ENCODE measurements at places on chromosomes 12 and 14. TPM values are rescaled to one million over a fixed set of nuclear protein-coding genes. Genes with fewer than 3 reads are reported as not detected.

DNA sequence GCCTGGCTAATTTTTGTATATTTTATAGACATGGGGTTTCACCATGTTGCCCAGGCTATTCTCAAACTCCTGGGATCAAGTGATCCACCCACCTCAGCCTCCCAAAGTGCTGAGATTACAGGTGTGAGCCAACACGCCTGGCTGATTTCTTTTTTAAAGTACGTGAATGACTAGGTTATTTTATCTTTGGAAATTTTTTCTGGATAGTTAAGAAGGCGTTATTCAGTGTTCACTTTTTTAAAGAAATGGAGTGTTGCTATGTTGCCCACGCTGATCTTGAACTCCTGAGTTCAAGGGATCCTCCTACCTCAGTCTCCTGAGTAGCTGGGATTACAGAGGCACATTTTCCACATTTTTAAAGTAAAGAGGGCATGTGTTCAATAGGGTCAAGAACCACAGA lies 58.6 kb downstream of the SVOP start:
- H3K36me3 ChIP-seq, result no peaks in the 10 kb centered on the region
- no peak overlapping the region for H3K27ac ChIP-seq
- H3K27me3 ChIP-seq, result no peaks in the 10 kb centered on the region
- DNase-seq, result no peak
- H3K4me1 ChIP-seq, result peaks cover 17% of the 10 kb centered on the region

The ARHGAP9 gene
- 4.7 TPM for total RNA-seq

- H3K27ac ChIP-seq, result no peak overlapping the region
- no peak for DNase-seq
- H3K27me3 ChIP-seq, result no peaks in the 10 kb centered on the region
- H3K4me3 ChIP-seq, result no peak overlapping the region
Observed at GRCh38 chr12:24795699-24796347, 153.1 kb downstream of the BCAT1 start.

The RPGRIP1 gene
- not detected for total RNA-seq

- no peak overlapping the region for H3K4me3 ChIP-seq
- DNase-seq, result no peak
- no peaks in the 10 kb centered on the region for H3K36me3 ChIP-seq
- no peaks in the 10 kb centered on the region for H3K27me3 ChIP-seq
- no peak overlapping the region for H3K27ac ChIP-seq
- peaks cover 22% of the 10 kb centered on the region for H3K4me1 ChIP-seq
Observed at GRCh38 chr14:68448252-68448902, 344.5 kb downstream of the ZFP36L1 start.

DNA sequence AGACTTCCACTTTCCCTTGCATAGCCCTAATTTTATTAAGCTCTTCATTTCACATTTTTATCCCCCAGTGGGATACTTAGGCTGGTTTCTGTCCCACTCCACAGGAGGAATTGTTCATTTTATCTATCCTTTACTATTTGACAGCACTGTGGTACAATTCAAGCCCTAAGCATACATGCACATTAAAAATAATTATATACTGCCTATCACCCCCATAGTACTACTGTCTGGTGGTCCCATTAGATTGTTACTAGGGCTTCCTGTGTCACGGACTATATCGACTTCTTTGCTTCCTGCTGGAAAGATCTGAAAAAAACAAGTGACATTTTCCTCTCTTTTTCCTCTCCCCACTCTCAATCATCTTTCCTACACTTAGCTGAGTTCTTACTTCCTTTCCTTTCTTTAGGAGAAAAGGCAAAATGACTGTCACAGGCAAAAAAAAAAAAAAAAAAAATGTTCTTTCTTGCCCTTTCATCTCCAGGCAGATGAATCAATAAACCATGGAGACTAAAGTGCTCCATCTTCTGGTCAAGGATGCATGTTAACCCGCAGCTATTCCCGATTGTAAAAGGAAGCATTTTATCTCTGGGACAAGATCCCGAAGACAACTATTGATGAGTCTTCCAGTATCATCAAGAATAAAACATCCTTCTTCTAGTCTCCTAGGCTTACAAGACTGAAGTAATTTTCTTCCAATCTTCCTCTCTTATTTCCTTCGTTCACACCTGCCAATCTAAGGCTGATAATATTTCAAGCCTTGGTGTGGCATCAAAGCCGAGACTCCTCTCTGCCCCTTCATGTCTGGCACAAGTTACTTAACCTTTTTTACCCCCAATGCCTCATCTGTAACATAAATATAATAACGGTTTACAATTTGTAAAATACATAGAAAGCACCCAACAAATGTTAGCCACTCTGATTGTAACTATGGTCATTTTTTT lies 94.4 kb upstream of the PLEKHG7 start:
- H3K27me3 ChIP-seq, result no peaks in the 10 kb centered on the region
- H3K36me3 ChIP-seq, result no peaks in the 10 kb centered on the region
- H3K4me1 ChIP-seq, result no peaks in the 10 kb centered on the region

DNA sequence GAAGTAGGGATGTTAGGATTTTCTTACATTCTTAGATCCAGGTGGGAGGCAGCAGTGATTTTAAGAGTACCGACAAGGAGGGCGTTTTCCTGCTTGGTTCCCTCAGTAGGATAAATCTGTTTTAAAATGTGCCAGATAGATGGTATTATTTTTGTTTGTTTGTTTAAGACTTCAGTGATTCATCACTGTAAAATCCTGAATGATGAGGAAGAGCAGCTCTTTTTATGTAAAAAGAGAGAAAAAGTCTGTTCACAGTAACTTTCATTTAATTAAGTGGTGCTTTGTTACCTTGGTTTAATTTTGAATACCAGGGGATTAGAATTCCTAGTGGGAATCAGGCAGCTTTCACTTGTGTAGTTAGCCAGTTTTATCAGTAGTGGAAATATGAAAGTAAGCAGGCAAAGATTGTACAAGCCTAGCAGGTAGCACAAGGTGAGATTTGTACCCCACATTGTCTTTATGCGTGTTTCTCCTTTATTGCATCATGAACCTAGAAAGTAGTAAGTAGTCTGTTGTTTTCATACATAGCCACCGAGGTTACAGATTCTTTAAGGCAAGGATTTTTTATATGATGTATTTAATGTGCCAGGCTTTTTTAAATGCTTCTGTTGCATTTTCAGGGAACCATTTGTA lies 349.6 kb downstream of the CCDC91 start:
- H3K36me3 ChIP-seq, result no peaks in the 10 kb centered on the region
- no peak overlapping the region for H3K27ac ChIP-seq
- H3K4me1 ChIP-seq, result no peaks in the 10 kb centered on the region
- H3K4me3 ChIP-seq, result no peak overlapping the region
